ENCODE measurements at places on chromosomes 4 and X.

- peak; percentile 69 for DNase-seq
These were observed 1.0 kb downstream of the NHSL2 start for GRCh38 chrX:71911731-71912050.

DNA sequence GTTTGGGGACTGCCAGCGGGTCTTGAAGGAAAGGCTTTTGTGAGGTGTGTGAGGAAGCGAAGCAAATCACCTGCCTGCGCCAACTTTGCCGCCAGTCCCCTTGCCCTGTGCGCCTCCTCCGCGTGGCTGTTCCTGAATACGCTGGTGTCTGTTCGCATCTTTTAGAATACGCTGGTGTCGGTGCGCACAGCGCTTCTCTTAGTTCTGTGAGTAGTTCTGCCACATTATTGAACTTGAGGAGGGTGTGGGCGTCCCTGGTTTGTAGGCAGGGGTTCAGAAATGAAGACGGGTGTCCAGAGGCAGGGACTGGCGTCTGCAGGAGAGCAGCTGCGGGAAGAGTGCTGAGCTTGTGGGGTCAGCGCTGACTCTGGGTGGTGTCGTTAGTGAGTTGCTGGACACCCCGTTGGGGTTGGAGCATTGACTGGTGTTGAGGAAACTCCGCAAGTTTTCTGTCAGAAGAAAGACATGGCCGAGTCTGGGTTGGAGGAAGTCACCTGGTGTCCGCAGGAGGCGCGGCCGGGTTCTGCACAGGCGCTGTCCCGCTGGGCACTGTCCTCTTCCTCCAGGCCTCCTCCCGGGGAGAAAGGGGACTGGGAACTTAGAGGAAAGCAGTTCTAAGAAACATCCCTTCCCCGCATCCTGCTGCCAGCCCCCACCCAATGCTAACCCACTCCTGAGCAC, 930 bp downstream of the ZNF718 start:
- DNase-seq: no peak

GRCh38 chrX:69133921-69134542, 31.2 kb downstream of the PJA1 start:
- no peak for DNase-seq

DNA sequence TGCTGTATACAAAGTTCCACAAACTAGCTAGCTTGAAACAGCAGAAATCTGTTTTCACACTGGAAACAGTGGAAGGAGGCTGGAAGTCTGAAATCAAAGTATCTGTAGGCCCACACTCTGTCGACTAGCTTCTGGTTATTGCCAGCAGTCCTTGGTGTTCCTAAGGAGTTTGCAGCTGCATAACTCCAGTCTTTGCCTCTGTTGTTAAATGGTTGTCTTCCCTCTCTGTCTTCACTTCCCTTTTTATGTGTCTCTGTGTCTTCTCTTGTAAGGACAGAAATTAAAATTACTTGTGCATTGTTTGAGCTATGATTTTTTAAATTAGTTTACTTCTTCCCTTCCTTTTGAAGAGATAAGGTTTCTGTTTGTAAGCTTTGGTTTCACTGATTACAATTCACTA, 8.2 kb downstream of the MTHFD2L start:
- DNase-seq: no peak

- DNase-seq: no peak
These were observed 21.1 kb downstream of the PDE6B start for GRCh38 chr4:646460-646859.

DNA sequence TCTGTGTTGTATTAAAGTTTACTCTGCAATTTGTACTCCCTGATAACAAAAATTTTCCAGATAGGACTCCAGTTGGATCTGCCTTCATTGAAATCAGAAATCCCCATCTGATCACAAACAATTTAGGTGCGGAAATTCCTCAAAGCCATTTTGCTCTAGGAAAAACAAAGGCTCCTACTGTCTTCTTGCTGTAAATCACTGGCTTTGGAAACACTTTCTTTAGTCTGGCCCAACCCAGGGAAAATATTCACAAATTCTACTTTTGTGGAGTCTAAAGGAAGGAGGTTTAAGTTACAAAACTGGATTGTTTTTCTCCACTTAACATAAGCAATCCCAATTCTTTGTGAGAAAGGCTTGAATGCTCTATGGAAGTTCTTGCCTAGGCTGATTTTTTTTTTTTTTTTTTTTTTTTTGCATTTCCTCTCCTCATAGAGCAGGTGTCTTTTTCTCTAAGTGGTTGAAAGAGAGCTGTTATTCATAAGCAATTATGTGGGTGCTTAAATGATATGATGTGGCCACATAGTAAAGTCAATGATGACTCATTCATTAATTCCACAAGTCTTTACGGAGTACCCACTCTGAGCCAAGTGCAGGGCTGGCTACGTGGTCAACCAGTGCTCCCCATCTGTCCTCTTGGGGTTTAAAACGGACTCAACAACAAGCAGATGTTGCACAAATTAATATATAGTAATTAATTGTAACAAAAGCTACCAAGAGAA, 261.4 kb downstream of the LDB2 start:
- no peak for DNase-seq

- DNase-seq: no peak
These were observed 9.5 kb downstream of the FRMD7 start for GRCh38 chrX:132118358-132118757.

- DNase-seq: no peak
These were observed 1547.4 kb upstream of the TENM3 start for GRCh38 chr4:180695851-180696250.

GRCh38 chr4:168919706-168920324, 90.2 kb downstream of the CBR4 start:
- DNase-seq: no peak

DNA sequence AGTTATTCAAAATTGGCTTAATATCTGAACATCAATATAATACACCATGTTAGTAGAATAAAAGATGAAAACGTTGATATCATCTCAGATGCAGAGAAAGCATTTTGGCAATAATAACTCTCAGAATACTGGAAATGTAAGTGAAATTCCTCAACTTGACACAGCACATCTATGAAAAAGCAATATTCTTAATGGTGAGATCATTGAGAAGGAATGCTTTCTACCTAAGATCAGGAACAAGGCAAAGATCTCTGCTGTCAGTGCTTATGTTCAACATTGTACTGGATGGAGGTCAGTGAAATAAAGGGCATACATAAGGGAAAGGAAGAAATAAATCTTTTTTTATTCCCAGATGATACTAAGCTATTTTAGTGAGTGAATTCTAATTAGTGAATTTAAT, 40.6 kb downstream of the MRPL1 start:
- DNase-seq: no peak

All from sigmoid colon (tissue), 7 donors.